ENCODE measurements at places on chromosomes 11 and 22.

DNA sequence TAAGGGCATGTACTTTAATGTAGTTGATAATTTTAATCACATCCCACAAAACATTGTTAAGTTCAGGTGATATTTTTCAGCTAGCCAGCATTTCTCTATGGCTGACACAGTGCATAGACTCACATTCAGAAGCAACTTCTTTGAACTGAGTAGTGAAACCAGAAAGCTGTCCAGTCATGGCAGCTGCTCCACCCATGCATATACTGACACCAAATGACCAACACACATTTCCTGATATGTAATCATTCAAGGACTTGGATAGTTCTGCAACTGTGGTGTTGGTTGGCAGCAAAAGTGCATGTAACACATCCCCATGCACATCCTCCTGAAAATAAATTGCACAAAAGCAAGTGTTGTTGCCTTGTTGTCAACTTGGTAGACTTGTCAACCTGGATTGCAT, 39.7 kb downstream of the CALCA start:
- DNase-seq, result no peak

- DNase-seq, result no peak
Measured at GRCh38 chr11:94923004-94923334, 50.4 kb downstream of the CWC15 start.

DNA sequence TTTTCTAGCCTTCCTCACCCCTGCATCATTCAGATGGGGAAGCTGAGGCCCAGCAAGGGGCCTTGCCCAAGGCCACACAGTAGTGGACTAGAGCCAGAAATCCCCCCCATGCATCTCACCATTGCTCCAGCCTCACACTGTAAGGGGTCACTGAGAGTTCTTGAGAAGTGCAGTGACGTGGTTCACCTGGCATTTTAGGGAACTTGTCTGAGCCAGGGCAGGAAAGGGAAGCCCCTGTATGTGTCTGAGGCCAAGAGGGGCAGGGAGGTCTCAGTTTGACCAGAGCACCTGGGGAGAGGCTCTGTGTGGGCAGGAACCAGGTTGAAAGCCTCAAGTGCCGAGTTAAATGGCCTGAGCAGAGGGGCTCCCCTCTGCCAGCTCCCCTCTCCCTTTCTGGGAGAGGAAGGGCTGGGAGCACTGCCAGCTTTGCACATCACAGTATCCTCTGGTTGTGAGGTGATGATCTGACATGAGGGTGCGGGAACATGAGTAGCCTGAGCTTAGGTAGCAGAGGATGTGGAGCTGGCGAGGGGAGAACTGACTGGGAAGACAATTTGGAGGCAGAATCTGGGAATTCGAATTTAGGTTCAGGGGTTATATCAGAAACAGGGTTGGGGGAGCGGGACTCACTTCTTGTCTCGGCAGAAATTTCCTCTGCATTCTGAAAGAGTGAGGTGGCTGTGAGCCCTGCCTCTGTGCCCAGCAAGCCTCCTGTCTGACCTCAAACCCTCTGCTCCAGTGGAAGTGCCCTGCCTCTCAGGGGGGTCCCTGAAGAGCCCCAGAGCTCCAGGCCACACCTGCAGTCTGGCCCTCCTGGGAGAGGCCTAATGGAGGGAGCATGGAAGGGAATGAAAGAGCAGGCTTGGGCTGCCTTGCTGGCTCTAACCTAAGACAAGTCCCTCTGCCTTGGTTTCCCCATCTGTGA, 14.6 kb downstream of the ARHGEF17 start:
- no peak for DNase-seq

- DNase-seq, result no peak
Measured at GRCh38 chr11:45337583-45338360, 51.6 kb upstream of the SYT13 start.

GRCh38 chr22:34976474-34976873, 89.5 kb upstream of the ISX start:
- DNase-seq, result no peak

- no peak for DNase-seq
Measured at GRCh38 chr11:35851342-35851741, 92.5 kb upstream of the LDLRAD3 start.

GRCh38 chr22:32578752-32579151, 104.1 kb downstream of the FBXO7 start:
- DNase-seq, result no peak
